ENCODE measurements at places on chromosomes 16 and 17.

DNA sequence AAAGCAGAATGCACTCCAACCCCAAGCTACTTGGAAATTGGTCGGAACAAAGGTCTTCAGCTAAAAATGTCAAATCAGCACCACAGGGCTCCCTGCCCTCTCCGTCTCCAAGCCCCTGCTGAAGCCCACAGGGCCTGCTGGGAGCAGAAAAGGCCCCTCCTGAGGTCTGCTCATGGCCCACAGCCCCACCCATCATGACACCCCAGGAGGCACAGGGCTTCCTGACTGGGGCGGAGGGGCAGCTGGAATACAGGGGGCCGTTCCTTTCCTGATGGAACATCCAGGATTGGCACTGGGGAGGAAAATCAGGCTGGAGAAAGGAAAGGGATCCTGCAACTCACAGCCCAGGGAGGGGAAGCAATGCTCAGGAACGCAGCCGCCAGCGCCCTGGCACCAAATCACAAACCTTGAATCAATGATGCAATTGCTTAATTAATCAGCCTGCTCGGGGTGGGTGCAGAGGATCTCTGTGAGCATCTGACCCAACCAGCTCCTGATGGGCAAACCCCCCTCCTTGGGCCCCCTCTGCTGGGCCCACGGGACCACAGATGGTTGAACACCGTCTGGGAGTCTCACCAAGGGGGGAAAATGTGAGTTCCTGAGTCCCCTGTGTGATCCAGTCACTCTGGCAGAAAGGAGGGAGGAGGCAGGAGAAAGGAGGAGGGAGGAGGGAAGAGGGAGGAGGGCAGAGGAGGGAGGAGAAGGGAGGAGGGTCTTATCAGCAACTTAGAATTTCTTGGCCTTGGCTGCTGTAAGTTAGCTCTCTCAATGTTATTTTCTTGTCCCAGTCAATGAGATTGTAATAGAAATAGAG lies 155.5 kb downstream of the ZNF423 start:
- no peak for DNase-seq

DNA sequence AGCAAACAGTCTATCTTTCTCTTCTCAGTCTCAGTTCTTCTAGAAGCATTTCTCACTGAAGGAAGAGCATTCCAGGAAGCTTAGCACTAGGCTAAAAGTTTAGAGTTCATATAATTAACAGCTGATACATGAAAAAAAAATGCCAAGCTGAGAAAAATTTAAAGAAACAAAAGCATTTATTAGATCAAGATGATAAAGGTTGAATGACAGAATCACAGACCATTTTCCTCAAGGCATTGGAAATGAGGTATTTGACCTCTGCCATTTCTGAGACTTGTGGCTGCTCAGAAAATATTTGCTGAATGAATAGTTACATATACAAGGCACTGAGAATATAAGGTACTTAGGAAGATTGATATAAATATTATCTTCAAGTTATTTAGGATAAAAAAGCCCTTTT lies 901.6 kb upstream of the GOT2 start:
- DNase-seq: no peak

GRCh38 chr16:55663225-55663624 lies 7.4 kb downstream of the SLC6A2 start:
- no peak for DNase-seq

DNA sequence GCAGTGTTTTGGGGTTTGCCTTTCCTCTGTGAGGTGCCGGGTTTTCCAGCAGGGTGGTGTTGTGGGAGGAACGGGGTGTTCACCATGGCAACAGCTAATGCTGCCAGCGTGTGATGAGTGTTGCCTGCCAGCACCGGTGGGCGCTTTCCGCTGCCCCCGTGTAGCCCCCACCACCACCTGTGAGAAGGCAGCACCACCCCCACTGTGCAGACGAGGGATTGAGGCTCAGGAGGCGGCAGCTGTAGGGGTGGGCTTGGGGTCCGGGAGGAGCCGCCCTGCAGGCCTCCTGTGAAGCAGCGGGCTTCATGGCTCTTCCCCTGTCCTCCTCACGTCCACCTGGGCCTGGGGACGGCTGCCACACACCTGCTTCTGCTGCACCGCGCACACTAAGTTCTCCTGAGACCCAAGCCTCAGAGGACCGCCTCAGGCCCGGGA lies 5.2 kb downstream of the RAB40C start:
- no peak for DNase-seq

- no peak for DNase-seq
These were observed 17.1 kb downstream of the CDH1 start for GRCh38 chr16:68754084-68754792.

GRCh38 chr17:51640108-51640622 lies 379.8 kb downstream of the UTP18 start:
- no peak for DNase-seq

DNA sequence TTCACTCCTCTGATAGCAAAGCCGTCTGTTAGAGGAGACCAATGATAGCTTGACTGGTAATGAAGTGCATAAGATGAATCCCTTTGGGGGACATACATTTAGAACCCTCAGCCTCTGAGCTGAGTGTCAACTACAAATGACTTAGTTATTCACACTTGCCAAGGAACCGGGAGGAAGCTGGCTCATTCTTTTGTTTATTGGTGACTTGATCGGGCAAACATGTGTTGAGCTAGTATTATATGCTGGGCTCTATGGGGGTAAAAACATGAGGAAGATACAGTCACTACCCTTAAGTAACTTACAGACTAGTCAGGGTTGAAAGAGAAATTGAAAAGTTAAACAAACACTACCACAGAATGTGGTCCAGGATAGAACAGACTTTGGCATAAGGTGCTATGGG lies 3.0 kb downstream of the CCL16 start:
- no peak for DNase-seq

- no peak for DNase-seq
These were observed 3.1 kb downstream of the CTRB2 start for GRCh38 chr16:75203667-75204409.

GRCh38 chr16:64094992-64095634 lies 1026.8 kb downstream of the CDH11 start:
- no peak for DNase-seq

Measured in T-helper 1 cell (primary cell).